A673 (cell line): ENCODE measurements at places on chromosomes 12 and 14.

DNA sequence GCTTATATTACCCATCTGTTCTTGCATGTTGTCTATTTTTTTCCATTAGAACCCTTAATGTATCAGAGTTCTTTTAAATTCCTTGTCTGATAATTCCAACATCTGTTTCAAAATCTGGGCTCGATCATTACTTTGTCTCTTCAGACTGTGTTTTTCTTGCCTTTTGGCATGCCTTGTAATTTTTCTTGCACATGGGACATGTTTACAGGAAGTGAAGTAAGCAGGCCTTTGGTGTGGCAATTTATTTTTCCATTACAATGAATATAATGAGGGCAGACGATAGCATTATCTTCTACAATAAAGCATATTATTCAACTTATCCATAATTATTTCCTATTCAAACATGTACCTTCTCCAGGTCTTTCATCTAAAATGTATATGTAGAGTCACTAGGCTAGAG is 48.3 kb downstream of the STXBP6 start:
- DNase-seq = peak; percentile 5

DNA sequence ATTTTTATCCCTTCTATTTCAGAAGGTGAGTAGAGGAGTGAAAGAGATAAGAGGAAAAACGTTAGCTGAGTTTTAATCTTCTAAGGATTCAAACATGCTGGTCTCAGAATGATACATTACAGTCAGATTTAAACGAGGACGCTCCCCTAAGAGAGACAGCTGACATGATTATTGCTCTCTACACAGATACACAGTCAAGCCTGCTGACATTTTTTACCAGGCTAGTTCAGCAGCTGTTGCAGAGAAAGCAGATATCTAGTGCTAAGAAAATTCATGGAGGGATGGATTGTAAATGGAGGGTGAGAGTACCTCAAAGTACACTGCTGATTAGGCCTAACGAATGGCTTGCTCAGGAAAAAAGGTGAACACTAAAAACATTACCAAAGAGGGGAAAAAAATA is 31.9 kb upstream of the SOS2 start:
- DNase-seq = no peak

GRCh38 chr14:66421990-66422946 is 63.9 kb upstream of the CCDC196 start:
- DNase-seq = no peak

DNA sequence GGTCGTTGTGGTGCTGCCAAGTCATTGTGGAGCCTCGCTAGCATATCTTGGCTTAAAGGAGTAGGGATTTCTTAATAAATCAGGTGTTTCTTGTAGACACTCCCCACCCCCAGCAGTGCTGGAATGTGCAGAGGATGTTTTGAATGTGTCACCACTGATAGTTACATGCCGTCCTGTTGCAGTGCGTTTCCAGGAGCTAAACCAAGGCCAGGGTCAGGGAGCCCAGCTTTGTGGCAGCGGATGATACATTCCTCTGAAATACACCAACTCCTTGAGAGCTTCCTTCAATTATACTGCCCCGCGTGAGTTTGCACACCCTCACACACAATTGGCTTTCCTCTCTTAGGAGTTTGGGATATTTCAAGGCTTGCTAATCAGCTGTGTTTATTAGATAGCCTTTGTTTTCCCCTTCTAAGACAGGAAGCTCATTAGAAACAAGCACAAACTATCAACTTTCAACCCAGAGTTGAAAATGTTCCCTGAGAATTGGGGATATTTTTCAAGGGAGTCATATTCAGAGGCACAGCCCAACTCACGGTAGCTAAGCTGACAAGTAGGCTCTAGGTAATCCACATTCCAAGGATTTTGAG is 154.9 kb downstream of the C12orf75 start:
- DNase-seq = no peak

DNA sequence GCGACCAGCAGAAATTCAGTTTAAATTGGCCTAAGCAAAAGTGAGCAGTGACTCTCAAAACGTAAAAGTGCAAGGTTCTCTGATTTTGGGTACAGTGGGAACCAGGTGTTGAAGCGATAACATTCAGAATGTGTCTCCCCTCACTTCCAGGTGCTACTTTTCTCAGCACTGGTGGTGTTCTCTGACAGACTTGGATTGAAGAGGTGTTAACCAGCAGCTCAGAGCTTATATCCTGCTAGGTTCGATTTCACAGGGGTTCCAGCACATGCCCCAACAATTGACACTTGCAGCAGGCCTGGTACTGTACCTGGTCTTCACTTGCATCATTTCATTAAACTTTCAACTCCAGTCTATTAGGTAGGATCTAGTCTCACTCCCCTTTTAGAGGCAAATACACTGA is 680.2 kb downstream of the VRK1 start:
- DNase-seq = no peak
